Effector CD8-positive, alpha-beta T cell (primary cell): ENCODE measurements at places on chromosomes 2 and 18.

- DNase-seq, result no peak
These were observed 30.5 kb upstream of the TMEM131 start for GRCh38 chr2:98026292-98026691.

DNA sequence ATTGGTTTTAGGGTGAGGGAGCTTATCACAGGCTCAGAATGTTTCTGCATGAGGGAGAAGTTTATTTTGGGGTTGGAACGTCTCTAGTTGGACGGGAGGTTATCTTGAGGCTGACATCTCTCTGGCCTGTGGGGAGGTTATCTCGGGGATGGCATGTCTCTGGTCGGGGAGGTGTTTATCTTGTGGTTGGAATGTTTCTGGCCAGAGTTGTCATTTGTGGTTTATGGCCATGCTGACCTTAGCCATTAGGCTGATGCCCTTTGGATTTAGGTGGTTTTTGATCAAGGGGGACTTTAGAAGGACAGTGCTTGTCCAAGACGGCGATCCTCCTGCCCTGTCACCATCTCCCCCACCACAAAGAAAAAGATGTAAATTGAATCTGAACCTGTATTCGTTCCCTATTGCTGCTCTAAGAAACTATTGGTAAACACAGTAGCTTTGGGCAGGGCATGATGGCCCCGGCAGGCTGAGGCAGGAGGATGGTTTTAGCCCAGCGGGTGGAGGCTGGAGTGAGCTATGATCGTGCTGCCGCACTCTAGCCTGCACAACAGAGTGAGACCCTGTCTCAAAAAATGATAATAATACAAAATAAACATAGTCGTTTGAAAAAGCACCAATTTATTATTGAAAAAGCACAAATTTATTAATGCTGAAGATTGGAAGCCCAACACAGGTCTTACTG, 17.8 kb upstream of the MPPE1 start:
- DNase-seq, result no peak

DNA sequence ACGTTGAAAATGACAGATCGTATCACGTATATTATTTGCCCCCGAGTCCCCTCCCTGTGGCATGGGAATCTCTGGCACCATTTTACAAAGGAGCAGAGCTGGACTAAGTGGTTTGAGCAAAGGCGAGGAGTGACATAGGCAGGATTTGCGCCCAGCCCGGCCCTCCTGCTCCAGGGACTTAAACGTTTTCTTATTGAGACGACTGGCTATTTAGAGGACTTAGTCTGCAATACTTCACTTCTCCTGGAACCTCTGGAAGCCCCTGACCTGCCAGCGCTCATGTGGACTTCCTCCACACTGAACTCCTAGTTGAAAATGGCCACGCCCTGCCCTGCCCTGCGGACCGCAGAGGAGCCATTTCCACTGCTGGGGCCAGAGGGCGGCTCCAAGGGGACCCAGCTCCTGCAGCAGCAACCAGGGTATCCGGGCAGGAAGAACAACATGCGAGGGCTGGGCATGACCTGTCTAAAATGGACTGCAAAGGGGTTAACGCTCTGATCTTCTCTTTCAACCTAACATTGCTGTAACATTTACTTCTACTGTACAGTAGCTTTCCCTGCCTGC, 690.7 kb downstream of the LRP1B start:
- no peak for DNase-seq

GRCh38 chr2:190576573-190576972, 42.1 kb upstream of the NEMP2 start:
- no peak for DNase-seq

- DNase-seq, result no peak
These were observed 4.6 kb downstream of the SIX2 start for GRCh38 chr2:45004562-45005191.

DNA sequence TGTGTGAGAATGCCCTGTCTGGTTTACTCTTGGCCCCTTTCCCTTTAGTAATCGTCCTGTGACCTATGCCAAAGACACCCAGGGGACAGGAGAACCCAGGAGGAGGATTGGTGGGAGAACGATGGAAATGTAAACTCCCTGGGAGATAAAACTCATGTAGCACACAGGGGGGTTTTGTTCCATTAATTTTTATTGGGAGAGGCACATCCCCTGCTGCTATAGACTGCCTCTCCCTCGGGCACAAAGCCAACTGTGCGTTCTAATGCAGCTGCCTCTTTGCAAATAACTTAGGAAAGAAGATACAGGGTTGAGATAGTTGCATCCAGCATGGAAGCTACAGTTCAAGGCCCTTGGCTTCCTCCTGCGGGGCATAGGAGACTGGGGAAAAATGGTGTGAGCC, 489.6 kb downstream of the SLC4A3 start:
- DNase-seq, result no peak
